ENCODE measurements at places on chromosomes 12 and 14.

DNA sequence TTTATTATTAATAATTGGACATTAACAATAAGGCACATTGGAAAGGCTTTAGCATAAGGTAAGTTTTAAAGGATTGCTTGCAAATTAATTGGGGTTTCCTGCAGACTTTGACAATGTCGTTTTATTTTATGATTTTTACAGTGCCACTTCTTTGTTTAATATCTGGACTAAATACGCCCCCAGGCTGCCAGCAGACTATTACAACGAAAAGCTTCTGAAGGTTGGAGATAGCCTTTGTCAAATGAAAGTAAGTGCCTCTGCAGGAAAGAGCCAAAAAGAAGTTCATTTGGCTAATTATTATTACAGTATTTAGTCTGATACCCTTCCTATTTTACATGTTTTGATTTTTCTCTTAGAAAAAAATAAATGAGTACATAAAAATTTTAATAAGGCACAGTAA is 11.3 kb downstream of the CFAP54 start:
- no peak for DNase-seq

DNA sequence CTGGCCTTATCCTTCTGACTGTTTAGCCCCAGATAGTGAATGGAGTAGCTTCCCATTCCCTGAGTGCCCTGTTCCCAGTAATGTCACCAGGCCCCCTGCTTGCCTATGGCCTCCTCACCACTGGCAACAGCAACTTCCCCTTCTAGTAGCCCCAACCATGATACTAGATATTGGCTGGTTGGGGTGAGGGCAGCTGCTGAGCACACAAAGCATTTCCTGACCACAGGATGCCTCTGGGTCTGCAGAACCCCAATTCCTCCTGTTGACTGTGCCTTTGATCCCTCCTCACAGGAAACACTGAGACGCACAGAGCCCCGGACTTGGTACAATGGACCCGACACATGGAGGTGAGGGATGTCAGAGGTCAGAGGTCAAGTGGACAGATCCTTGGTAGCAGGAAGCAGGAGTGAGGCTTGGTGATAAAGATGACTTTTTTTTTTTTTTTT is 597 bp downstream of the SOAT2 start:
- DNase-seq = no peak

DNA sequence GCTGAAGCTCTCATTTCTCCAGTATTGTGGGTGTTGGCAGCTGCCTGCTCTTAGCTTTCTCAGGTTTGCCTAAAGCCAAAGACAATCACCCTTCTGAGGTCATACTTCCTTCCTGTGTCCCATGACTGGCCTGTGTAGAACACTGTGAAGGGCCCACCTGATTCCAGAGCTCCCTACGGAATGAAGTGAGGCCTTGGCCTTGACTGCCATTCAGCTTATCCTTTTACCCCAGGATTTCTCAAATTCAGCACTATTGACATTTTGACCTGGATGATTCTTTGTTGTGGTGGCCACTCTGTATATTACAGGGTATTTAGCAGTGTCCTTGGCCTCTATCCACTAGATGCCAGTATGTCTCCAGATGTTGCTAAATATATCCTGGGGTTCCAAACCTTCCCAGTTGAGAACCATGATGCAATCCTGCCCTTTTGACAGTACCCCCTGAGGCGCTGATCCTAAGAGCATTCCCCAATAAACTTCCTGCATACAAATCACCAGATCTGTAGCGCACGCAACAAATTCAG is 112.3 kb upstream of the KRR1 start:
- DNase-seq = no peak

DNA sequence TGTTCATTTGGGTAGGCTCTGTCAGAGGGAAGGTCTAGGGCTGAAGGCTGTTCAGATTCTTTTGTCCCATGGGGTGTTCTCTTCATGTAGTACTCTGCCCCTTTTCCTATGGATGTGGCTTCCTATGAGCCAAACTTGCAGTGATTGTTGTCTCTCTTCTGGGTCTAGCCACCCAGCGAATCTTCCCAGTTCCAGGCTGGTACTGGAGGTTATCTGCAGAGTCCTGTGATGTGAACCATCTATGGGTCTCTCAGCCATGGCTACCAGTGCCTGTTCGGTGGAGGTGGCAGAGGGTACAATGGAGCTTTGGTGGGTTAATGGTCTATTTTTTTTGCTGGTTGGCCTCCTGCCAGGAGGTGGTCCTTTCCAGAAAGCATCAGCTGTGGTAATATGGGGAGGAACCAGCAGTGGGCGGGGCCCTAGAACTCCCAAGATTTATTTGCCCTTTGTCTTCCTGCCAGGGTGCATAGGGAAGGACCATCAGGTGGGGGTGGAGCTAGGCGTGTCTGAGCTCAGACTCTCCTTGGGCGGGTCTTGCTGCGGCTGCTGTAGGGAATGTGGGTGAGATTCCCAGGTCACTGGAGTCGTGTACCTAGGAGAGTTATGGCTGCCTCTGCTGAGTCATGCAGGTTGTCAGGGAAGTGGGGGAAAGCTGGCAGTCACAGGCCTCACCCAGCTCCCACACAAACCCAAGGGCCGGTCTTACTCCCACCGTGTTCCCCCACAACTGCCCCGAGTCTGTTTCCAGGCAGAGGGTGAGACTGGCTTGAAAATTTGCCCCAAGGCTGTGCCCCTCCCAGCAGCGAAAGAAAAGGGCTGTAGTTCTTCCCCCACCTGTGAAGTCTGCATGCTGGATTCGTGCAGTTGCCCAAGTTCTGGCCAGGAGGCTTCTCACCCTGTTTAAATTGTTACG is 17.5 kb downstream of the MTRFR start:
- DNase-seq = no peak

DNA sequence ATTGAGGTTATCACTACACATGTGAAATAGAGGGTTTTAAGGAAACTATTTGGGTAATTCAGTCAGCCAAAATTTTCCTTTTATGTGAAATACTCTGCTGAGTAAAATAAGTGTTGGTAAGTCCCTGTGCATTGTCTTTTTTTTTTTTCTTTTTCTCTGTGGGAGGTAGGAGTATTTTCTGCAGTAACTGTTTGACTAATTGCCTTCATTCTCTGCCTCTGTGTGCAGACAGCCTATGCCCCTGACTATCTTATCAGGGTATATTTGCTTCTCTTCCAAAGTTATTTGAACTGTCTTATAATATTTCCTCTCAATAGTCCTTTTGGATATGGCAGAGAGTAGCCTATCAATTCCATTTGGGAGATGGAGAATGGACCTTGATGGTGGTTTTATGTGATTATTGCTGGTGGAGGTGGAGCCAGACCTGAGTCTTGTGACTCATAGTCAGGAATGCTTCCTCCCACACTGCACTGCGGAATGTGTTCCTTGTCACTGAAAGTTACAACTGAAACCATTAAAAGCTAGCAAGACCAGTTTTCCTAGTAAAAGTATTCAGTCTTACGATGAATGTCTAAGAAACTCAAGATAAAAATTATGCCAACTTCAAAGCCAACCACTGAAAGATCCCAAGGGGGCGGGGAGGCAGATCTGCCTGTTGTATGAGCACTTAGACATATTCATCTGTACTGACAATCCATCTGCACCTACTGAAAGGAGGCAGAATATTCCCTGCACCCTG is 40.9 kb upstream of the STXBP6 start:
- no peak for DNase-seq

DNA sequence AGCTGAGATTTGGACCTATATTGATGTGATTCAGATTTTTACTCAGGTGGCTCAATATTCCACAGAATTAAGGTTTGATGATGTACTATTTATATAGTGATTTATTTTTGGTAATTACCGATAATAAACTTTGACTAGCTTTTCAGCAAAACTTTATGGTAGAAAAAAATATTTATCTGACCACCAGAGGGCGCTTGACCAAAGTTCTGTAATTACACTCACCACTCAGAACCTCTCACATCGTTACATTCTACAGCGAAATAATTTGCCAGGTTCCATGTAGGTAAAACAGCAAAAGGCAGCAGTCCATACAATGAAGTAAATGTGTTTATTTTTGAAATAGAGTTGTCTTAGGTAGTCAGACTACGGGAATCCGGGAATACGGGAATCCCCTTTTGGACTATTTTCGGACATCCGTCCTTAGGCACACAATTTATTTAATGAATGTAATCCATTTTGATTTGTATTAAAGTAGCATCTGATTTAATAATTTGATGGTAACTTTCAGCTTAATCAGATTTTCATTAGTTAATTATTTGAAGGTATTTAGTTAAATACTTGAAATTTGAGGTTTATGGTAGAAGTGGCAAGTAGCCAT is 143.0 kb upstream of the DDHD1 start:
- no peak for DNase-seq

GRCh38 chr14:34169561-34169960 is 218.7 kb upstream of the EGLN3 start:
- DNase-seq = no peak

All from activated CD8-positive, alpha-beta memory T cell treated with anti-CD3 and anti-CD28 coated beads for 48 hours (primary cell).